ENCODE measurements at places on chromosomes 4 and X.
A peak's percentile ranks its signal among the peaks of the same experiment; 100 is the strongest.

DNA sequence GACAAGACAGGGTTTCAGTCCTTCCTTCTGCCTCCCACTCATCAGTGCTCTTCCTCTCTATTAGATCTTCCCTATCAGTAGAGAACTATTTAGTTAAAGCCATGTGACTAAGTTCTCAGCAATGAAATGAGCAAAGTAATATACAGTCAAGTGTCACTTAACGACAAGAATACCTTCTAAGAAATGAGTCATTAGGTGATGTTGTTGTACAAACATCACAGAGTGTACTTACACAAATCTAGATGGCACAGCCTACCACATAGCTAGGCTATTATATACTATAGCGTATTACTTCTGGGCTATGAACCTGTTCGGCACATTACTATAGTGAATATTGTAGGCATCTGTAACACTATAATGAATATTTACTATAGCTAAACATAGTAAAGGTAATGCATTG lies 71.3 kb downstream of the POU4F2 start:
- DNase-seq = no peak

GRCh38 chrX:153560000-153560399 lies 38.9 kb downstream of the CCNQ start:
- no peak for DNase-seq

DNA sequence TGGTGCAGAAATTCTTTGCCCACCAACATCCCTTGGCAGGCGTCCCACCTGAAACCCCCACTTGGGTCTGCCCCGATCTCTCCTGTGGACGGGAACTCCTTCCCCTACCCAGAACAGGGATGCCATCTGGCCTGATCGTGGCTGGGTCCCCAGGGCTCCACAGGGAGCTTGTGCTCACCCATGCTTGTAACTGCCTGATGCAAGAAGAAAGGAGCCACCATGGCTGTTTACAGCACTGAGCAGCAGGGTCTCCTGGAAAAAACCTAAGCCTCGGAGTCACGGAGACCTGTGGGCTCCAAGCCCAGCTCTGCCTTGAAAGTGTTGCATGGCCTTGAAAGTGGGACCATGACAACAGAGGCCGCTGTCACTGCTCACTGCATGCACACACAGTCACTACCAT lies 101.5 kb upstream of the AFAP1 start:
- no peak for DNase-seq

GRCh38 chrX:139680356-139680755 lies 27.6 kb downstream of the MCF2 start:
- no peak for DNase-seq

- DNase-seq = no peak
Observed at GRCh38 chr4:17561195-17561909, 15.6 kb upstream of the LAP3 start.

GRCh38 chrX:27600686-27601085 lies 10.5 kb downstream of the DCAF8L2 start:
- no peak for DNase-seq

DNA sequence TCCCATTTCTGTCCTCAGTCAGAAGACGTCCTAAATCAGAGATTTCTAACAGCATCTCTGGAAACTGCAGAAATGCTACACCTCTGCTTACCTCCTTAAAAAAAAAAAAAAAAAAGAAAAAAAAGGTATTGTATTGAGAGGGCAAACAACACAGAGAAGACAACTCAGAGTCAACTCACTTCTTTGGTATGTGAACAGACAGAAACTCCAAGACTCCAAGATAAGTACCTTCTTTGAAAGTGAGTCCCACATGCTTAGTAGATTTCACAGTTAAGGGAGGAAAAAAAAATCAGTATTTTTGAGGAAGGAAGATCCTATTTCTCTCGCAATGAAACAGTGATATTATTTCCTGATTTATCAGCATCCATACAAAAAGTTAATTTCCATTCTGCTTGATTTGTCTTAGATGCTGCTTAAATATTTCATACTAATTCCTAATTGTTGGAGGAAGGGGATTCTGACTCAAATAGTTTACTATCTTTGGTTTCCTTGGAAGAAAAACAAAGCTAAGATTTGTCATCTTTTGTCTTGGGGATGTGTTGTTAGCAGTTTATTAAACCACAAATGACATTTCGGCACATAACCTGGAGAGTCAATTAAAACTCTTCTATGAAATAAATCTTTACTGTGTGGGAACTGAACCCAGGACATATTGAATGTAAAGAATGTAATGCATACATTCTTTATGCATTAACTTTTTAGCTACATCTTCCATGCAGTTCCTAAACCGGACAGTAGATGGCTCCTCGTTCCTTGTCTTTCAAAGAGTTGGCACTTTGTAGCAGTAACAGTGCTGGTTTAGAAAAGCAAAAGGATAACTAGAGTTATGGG lies 4.7 kb downstream of the RASGEF1B start:
- DNase-seq = peak; percentile 41

All from CD4-positive, alpha-beta T cell treated with Interleukin-15 for 1 hour (primary cell).